ENCODE measurements at places on chromosomes 3 and 15.
A peak's percentile ranks its signal among the peaks of the same experiment; 100 is the strongest.

DNA sequence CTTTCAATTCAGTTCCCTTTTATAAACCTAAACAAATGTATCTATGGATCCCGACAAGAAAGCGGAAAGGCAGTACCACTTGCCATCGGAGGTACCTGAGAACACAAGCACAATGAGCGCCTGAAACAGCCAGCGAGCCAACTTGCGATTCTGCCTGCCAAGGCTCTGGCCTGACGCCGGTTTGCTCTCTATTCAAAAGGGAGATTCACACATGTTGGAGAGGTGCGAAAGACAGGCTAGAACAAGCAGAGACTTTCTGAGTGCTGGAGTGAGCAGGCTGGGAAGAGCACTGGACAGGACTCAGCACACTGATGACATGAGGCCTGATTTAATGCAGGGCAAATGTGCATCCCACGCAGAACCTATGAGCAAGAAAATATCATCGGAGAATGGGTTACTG is 17.7 kb upstream of the PRR23E start:
- no peak for DNase-seq

GRCh38 chr3:69322158-69322509 is 63.8 kb downstream of the FRMD4B start:
- DNase-seq = no peak

- DNase-seq = peak; percentile 63
These were observed 61.4 kb downstream of the ZNF609 start for GRCh38 chr15:64521726-64522164.

GRCh38 chr3:64038253-64038767 is 15.0 kb upstream of the PSMD6 start:
- no peak for DNase-seq

DNA sequence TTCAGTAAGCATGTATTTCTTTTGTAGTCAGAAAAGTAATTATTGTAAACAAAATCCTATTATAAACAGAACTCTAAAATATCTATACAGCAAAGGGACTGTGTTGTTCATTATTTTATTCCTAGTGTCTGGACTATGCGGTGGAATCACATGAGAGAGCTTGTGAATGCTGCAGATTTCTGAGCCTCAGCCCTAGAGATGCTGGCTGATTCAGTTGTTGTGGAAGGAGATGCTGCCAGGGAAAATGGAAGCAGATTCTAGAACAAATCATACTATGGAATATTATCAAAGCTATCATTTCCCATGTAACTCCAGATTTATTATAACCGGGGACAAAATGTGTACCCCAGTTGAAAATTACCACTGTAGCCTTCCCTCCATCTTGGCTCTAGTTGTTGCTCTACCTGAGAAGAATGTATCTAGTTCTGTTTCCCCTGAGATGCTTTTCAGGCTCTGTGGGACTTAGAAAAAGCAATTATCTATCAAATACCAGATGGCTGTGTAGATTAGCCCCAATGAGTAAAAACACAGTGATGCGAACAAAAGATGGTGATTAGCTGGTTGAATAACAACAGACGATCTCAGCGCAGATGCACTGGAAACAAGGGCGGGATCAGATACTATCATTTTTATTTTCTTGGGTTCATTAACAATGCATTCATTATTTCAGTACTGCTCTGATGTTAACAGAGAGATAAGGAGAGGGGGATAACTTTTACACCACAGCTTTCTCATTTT is 131.3 kb downstream of the TMEM108 start:
- no peak for DNase-seq

- no peak for DNase-seq
These were observed 182.7 kb upstream of the DCBLD2 start for GRCh38 chr3:99084156-99084555.

DNA sequence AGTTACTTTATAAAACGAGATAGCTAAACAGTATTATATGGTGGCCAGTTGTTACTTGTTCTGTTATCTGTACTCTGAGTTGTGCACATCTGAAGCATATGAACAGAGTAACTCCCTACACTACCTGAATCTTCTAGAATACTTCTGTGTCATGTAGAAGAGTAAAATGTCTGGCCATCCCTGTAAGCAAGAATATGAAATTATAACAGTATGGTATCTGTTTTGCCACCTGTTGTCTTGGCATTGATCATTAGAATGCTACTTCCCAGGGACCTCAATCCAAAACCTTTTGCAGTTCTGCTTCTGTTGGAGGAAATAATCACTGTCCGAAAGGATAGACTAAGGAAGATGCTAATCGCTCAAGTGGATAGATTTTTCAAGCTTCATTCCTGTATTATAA is 1.9 kb downstream of the TEX9 start:
- no peak for DNase-seq

DNA sequence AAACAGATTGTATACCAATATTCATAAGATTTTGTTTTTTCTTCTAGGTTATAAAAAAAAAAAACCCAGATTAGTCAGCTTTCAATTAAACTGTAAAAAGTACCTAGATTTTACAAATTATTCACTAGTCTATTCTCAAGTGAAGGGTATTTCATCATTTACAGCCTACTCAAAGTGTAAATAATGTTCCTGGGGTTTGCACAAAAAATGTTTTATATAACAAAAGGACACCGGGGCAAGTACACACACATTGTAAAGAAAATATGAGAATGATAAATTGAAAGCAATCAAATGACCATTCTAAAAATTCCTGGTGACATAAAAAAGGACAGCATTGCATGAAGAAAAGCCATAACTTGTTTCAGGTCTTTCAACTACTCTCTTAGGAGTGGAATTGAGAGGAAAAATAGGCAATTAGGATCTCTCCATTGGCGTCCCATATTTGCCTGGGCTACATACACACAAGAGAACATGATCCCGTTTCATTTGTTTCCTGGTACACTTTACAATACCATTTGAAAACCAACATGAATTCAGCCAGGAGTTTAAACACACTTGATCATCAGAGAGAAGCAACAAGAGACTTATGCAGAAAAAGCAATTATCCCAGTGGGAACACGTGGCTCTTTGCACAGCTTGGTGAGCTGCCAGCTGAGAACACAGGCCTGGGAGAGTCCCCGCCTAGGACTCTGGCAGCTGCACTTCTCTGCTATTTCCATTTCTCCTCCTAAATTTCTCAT is 1039.2 kb downstream of the ROBO1 start:
- DNase-seq = peak; percentile 73

DNA sequence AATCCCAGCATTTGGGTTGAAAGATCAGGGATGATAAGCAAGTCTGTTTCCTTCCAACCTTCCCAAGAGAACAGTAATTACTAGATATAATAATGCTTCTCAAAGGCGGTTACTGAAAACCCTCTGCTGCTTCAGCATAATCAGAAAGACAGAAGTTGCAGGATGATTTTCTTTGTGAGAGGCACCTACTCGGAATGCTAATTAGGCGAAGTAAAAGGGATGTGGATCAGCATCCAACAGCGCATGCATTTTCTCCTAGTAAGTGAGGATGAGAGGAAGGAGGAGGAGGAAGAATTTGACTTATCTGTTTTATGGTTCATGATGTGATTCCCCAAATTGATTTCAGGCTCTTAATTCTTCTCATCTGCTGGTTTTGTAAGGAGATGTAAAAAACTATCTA is 118.0 kb downstream of the CACNA2D3 start:
- no peak for DNase-seq

- no peak for DNase-seq
These were observed 47.5 kb downstream of the CRYGS start for GRCh38 chr3:186496635-186497034.

DNA sequence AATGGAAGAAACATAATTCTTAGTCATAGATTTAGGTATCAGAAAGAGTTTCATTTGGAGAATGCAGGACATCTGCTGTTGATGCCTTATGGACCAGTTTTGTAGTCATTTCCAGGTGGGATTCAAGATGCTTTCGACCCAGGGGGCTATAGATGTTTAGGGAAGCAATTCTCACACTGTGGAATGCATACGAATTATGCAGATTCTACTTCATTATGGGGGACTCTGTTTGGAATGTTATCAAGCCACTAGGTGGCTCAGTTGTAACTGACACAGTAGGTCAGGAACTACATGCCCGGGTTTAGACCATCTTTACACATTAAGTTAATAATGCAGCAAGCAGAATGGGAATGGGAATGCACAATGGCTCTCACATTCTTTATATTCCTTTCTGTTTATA is 1359.8 kb downstream of the ZPLD1 start:
- no peak for DNase-seq

DNA sequence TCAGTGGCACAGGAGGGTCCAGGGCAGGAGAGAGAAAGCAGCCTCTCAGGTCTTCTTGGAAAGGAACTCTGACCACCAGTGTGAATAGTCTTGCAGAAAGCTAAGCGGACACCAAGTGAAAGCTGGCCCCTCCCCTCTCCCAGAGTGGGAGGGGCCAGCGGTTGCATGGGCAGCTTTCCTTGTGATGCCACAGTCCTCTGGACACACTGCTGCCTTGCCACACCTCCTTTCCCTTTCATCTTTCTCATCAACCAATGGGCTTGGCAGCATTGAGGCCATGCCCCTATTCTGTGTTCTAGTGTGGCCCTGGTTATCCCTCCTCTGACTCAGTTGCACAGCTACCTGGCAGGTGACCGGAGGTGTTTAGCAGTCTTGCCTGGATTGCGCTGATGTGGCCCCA is 49.7 kb upstream of the GOLGA6B start:
- DNase-seq = no peak

- DNase-seq = no peak
These were observed 141.5 kb upstream of the TPM1 start for GRCh38 chr15:62901087-62901486.

- DNase-seq = no peak
These were observed 456.3 kb upstream of the ARRDC4 start for GRCh38 chr15:97504031-97504792.

DNA sequence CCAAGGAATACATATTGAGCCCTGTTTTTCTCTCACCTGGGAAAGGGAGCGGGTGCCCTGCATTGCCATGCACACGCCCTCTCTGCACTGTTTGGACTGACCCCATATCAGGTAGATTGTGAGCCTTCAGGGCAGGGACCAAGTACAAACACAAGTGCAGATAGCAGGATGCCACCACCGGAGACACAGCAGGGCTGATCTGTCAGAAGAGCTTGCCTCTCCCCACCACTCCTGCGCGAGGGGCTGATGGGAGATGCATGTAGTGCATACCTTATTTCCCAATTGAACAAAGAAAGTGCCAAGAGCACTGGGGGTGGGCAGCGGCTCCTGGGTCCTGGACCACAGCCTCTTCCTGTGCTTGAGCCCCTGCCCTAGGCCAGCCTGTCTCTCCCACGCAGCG is 9.0 kb upstream of the SLCO2A1 start:
- no peak for DNase-seq

DNA sequence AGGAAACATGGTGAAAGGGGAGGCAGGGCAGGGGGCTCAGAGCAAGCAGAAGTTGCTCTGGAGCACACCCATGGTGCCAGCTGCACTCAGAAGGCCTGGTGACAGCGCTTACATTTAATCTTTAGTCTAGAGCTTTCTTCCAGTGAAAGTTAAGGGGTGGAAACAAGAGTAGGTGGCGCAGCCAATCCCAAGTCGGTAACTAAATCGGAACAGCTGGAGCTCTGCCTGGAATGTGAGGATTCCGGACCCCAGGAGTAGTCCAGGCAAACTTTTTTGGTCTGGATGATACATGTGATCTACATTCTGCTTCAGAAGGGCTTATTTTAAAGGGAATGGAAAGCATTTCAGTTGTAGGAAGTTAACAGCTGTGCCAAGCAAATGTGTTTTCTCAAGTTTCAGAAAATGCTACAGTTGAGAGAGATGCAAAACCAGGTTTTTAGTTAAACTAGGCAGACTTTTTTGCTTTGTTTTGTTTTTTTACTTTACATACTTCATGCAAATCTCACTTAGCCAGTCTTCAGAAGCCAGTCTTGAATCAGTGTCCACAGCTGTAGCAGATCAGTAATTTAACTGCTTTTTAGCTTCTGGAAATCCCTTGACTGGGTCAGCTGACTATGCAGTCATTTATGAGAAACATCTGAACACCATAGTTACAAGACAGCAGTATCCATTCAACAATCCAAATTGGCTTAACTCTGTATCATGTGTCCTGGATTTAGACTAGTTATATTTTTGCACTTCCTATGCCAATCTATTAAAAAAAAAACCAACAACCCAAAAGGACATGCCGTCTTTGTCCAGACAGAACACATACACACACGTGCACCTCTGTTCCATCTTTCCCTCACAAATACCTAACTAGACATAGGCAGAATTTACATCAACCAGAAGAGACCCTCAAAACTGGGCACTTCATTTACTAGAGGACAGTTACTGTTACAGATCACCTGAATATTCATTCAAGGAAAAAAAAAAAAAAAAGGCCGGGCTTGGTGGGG is 33.2 kb downstream of the ZNF106 start:
- DNase-seq = peak; percentile 77

GRCh38 chr15:35477312-35478262 is 68.4 kb downstream of the DPH6 start:
- no peak for DNase-seq

DNA sequence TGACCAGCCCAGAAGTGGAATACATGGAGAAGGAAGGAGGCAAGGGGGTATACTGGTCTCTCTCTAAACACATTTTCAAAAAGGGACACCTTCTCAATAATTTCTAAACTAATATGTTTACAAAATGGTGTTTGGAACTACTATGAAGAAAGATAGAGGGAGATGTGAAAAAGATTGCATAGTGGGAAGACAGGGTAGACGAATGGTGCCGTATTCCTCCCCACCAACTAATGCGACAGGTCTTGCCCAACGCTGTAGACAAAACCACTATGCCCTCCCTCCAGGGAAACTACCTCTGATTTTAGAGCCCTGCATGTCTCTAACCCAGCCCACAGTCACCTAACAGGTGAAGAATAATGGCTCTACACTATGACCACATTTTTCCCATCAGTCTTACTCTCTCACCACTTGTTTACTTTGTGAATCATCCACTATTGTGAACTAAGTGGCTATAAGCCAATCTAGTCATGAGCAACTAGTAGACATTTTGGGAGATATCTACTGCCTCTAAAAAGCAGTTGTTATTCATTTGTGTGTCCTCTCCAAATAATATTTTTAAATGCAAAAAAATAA is 108.2 kb upstream of the UBE2E2 start:
- no peak for DNase-seq

- DNase-seq = no peak
These were observed 43.5 kb upstream of the ULK4 start for GRCh38 chr3:42005401-42005800.

DNA sequence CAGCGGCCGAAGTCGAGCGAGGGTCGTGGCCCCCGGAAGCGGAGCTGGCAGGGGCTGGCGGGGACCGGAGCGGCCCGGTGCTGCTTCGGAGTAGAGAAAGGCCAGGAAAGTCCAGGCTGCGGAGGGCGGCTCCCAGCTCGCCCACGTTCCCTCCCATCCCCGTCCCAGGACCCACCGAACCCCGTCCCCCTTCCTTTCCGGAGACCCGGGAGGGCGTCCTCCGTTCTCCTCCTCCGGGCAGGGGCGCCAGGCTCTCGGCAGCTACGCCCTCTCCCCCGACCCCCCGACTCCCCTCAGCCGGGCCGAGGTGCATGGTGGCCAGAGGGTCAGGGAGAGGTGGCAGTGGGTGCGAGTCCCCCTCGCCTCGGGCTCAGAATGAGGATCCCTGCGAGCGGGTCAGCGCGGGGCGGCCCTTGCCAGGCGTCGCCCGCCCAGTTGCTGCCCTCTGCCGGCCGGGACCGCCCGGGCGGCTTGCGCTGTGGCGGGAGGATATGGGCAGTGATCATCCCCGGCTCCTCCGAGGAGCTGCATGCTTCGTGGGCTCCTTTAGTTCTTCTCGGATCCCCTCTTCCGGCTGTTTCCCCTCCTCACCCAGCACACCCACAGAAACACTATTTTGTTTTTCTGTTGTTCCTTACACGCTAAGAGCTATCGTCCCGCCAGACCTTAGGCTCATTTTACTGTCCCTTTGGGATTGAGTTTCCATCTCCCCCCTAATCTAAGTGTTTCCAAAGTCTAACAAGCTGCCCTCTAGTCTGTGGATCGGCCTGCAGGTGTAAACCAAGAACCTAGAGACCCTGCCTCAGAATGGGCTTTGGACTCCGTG is 744 bp upstream of the ALDH1A2 start:
- DNase-seq = peak; percentile 79

GRCh38 chr3:44506961-44507360 is 29.5 kb upstream of the ZNF445 start:
- DNase-seq = no peak
